ENCODE measurements at places on chromosomes 16 and 17. TPM values are rescaled to one million over a fixed set of nuclear protein-coding genes. Genes with fewer than 3 reads are reported as not detected.
A peak's percentile ranks its signal among the peaks of the same experiment; 100 is the strongest.

- DNase-seq = no peak
These were observed 67.5 kb downstream of the GPRC5B start for GRCh38 chr16:19817122-19817521.

- DNase-seq = no peak
These were observed 31.2 kb downstream of the PITPNM3 start for GRCh38 chr17:6525141-6525540.

GRCh38 chr17:20989481-20989880 lies 53.3 kb downstream of the USP22 start:
- DNase-seq = peak; percentile 53

DNA sequence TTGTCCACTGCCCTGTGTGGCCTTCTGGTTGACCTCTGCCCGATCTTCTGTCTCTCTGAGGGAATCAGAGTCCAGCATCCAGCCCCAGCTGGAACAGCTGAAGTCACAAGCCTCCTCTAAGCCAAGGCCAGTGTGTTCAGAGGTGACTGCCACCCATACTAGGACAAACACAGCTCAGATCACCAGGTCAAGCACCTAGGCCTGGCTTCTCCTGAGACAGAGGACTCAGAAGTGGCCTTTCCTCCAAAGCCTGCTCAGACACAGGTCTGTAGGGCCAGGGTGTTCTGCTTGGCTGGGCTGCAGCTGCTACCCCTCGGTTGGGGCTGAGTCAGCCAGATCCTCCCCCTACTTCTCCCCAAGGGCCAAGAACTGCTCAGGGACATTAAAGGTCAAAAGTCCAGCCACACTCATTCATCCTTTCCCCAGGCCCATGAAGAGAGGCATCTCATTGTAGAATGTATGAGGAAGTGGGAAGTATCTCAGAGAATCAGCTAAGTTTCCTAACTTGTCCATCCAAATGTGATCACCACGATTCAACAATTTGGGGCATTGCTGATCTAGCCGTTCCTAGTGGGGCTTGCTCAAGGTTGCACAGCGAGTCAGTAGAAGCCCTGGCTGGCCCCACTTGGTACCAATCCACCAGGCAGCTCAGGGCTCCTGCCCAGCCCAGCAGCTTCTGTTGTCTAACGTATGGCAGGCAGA lies 7.6 kb downstream of the SLC46A1 start:
- DNase-seq = peak; percentile 51

PTGES3L gene
- total RNA-seq = 0.85 TPM

- DNase-seq = peak; percentile 39
These were observed 863 bp downstream of the CASKIN1 start for GRCh38 chr16:2195322-2196161.

GRCh38 chr16:24737391-24737871 lies 8.0 kb downstream of the TNRC6A start:
- DNase-seq = no peak

SLX4 gene
- 4.8 TPM for total RNA-seq

DNA sequence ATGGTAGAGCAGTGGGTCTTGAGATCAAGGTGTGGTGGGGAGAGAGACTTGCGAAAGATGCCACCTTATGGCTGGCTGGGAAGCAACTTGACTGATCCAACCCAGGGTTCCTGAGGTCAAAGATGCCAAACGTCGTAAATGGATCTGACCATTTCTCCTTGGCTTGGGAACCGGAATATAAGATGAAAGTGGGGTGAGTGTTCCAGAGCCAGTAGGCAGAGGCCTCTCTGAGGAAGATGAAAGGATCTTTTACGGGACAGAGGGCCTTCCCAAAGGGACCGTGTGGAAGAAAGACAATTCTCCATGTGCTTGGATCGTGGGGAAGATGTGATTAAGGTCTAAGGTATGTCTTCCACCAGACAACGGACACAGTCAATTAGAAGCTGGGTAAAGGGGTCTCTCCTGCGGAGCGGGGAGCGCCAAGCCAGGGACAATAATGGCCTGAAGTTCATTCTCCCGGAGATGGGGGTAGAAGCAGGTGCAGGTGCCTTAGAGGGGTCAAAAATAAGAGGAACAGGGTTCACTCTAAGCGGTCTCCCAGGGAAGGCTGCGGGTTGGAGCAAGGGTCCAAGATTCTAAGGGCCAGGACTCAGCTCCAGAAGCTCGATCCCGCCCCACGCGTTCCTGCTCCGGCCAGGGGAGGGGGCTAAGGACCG lies 800 bp downstream of the FXR2 start:
- no peak for DNase-seq

C16orf87 gene
- total RNA-seq = 7.2 TPM

CCL2 gene
- total RNA-seq = 49.9 TPM

GRCh38 chr17:32569171-32570080 lies 82.6 kb downstream of the CDK5R1 start:
- DNase-seq = no peak

DNA sequence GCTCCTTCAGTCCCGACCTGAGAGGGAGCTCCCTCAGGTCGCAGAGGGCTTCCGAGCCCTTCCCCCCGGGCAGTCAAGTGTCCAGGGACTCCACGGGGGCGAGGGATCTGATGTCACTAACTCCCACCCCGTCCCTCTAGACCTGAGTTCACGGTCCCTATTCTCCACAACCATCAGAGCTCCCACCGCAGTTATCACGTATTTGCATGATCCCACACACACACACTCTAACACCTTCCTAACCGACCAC lies 3.7 kb upstream of the PER1 start:
- DNase-seq = no peak

DNA sequence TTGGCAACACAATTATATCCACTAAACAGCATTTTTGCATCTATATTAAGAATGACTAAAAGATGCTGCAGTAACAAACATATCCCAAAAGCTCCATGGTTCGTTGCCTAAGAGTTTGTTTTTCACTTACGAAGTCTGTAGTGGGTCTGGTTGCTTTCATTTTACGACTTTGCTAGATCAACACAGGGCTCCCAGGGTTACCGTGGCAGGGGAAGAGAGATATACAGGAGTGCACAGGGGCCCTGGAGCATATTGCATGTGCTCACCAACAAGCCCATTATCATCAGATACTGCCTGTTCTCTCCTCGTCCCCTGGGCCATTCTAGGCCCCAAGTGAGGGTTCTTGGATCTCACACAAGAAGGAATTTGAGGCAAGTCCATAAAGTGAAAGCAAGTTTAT lies 3.1 kb upstream of the MMP2 start:
- DNase-seq = no peak

DNA sequence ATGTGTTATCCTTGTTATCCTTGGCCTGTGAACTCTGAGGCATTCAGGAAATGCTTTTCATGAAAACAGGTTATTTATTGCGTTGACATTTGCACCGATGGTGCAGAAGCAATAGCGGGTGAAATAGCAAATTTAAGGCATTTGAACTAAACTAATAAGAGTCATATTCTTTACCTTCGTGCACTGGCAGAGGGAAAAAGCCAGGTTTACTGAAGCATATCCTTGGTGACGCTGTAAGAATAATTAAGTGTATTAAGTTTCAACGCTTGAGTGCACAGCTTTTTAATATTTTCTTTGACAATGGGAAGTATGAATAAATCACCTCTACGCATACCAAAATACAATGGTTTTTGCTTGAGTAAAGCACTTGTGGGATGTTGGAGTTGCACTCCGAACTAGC lies 13.6 kb upstream of the KPNA2 start:
- DNase-seq = no peak

DNA sequence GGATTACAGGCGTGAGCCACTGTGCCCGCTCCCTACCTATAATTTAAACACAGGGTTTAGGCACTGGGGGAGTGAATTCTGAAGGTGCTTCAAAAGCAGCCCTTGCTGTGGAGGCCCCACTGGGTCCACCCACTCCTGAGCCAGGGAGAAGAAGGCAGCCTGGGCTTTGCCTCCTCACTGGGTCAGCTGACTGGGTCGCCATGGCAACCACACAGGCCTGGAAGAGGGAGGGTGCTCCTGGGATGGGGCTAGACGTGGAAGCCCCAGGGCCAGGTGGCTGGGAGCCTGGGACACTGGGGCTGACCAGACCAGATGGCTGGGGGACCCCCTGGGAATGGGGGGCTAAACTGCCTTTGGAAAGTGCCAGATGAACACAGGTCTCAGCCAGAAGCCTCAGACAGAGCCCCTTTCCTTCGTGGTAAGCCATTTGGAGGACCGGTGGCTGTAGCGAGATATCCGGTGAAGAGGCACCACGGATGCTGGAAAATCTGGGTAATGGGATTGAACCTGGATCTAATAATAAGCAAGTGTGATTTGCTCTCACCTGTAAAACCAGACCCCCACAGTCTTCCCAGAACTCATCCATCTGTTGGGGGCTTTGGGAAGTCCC lies 32.9 kb downstream of the TRARG1 start:
- DNase-seq = peak; percentile 45

GRCh38 chr17:16354585-16354984 lies 1.3 kb upstream of the CENPV start:
- DNase-seq = no peak

ARHGAP44 gene
- total RNA-seq = 8.4 TPM

DNA sequence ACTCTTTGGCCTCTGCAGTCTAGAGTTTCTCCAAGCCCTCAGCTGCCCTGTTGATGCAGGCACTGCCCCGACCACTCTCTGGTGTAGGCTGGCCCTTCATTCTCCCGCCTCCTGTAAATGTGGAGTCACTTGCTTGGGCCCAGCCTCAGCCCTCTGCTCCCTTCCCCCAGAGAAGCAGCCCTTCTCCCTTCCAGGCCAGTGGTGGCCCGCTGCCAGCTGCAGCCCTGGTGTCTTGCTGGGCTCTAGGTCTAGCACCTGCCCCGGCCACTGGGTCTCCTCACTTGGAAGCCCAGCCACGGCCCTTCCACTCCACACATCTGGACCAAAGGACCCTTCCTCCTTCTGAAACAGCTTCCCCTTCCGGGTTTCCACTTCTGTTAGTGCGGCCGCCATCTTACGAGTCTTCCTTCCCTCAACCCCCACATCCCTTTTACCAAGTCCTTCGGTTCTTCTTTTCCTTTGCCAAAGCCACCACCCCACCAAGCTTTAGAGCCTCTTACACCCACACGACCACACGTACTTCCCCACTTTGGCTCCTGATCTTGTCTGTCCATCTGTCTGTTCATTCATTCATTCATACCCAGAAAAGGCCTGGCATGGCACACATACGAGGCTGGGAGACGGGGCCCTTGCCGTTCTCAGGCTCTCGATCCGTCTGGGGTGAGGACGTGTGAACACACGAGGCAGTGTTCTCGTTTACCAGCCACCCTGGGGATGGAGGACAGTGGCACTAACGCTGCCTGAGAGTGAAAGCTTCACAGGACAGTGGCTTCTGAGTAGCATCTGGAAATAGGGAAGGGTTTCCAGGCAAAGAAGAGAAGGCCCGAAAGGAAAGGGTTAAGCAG lies 68.0 kb downstream of the ABR start:
- DNase-seq = no peak

GRCh38 chr17:20852239-20852989 lies 190.4 kb downstream of the USP22 start:
- DNase-seq = peak; percentile 52

DNA sequence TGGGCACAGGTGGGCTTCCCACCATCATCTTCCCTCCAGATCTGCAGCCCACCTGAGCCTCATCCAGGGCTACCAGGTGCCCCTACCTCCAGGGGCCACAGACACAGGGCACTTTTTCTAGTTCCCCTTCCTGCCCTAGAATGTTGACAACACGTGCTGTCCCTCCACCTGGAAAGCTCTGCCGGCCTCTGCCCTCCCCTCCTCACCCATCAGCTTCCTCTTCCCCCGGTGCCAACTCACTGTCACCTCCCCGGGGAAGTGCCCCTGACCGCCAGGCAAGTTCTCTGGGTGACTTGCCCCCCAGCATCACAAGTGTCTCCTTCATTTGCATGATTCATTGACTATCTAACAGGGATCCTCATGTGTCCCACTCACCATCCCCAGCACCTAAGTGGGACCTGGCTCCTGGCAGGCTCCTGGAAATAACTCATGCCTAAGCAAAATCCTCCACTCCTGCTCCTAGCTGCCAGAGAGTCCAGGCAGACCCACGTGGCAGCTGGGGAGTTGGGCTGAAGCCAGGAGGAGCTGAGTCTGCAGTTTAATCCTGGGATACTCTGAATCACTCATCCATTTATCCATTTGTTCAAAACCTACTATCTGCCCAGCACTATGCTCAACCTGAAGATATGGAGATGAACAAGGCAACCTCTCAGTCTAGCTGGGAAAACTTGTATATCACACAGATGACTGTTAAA lies 304.4 kb downstream of the FOXL1 start:
- DNase-seq = no peak

DNA sequence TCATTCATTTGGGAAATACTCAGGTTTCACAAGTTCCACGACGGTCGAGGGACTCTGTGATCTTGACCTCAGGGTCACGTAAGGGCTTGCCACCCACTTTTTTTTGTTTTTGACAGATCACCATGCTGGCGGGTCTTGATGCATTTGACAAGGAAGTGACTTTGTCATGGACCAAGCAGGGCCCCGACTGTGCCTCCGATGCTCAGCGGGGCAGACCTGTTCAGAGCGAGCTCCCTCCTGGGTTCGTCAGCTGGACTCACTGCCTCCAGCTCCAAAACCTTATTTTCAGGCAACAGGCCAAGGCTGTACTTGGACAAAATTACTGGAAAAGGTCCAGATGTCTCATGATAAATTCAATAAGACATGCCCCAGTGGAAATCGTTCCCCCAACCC lies 9.0 kb upstream of the CLEC18A start:
- no peak for DNase-seq

PRSS53 gene
- total RNA-seq = 2.6 TPM

GRCh38 chr17:17382971-17383370 lies 79.8 kb downstream of the NT5M start:
- no peak for DNase-seq

GPR139 gene
- total RNA-seq = not detected

DNA sequence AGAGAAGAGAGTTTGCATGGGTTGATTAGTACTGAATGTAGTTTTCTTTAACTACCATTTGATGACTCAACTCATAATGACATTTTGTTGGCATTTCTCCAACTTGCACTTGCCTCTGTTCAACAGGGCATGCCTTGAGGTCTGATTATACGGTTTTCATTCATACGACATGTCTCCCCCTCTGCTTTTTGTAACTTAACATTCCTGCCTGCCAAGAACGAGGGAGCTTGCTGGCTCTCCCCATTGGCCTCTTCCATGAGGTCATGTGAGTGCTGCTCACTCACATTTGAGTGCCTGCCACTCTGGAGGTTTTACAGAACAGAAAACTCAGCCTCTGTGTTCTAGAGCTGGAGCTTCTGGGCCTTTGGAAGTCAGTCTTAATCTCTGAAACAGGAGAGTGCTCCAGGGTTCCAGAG lies 19.7 kb downstream of the MAP2K6 start:
- DNase-seq = no peak

GRCh38 chr17:60169921-60170817 lies 20.4 kb downstream of the CA4 start:
- no peak for DNase-seq

OR1F1 gene
- total RNA-seq = not detected

DNA sequence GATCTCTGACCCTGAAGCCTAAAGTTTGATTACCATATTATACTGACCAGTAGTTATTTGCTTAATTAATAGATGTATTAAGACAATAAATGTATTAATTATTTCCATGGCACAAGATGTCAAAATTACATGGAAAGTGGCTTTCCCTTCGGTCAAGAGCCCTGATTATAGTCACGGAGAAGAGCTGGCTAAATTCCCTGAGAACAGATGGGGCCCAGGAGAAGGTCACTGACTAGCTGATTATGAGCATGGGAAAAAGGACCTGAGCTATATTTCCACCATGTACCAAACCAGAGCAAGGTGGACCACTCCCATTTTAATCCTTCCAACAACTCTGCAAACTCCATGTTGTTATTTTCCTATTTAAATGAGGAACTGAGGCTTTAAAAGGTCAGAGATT lies 12.9 kb upstream of the MYO18A start:
- no peak for DNase-seq

Measured in kidney (tissue), 22 donors.